ENCODE measurements at places on chromosomes 3 and 15.

- DNase-seq = no peak
Observed at GRCh38 chr15:87716422-87716821, 540.1 kb downstream of the NTRK3 start.

DNA sequence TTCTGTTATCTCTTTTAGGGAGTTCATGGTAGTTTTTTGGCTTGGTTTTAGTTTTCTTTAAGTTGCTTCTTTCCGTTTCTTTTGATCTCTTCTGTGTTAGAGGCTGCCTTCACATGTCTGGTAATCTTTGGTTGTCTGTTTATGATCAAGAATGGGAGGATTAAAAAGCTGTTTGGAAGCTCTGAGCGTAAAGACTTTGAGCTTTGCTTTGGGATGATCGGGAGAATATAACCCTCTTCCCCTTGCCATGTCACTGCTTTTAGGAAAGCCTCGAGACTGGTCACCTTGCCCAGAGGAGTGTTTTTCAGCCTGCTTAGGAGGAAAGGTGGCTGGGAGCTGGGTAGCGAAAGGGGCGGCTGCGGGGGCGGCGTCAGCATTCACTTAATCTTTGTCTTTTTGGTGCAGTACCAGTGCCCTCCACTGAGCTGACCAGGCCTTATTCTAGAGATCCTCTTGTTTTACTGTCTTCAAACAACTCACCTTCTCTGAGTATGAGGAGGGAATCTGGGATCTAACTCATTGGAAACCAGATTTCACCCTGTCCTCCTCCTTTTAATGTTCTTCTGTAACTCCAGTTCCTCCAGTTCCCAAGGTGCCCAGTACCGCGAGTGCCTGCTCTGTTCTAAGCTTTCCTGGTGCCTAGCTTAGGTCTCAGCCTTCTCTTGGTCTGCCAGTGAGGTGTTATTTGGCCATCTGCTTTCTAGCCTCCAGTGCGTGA, 15.5 kb downstream of the TATDN2 start:
- DNase-seq = peak; percentile 46

DNA sequence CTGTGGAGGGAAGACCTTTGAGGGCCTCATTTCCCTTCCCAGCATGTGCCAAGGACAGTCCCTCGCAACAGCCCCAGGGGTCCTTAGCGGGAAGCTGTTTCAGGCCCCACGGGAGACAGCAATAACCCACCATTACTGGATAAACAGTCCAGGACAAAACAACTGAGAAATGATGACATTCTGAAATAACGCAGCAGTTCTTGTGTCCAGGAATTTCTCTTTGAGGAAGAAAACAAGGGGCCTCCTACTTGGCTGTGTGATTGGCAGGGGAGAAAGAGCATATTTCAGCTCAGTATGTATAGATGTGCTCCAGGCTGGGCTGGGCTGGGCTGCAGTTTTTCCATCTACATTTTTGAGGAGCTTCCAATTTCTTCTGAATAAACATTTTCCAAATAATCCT, 82.2 kb upstream of the THBS1 start:
- DNase-seq = no peak

DNA sequence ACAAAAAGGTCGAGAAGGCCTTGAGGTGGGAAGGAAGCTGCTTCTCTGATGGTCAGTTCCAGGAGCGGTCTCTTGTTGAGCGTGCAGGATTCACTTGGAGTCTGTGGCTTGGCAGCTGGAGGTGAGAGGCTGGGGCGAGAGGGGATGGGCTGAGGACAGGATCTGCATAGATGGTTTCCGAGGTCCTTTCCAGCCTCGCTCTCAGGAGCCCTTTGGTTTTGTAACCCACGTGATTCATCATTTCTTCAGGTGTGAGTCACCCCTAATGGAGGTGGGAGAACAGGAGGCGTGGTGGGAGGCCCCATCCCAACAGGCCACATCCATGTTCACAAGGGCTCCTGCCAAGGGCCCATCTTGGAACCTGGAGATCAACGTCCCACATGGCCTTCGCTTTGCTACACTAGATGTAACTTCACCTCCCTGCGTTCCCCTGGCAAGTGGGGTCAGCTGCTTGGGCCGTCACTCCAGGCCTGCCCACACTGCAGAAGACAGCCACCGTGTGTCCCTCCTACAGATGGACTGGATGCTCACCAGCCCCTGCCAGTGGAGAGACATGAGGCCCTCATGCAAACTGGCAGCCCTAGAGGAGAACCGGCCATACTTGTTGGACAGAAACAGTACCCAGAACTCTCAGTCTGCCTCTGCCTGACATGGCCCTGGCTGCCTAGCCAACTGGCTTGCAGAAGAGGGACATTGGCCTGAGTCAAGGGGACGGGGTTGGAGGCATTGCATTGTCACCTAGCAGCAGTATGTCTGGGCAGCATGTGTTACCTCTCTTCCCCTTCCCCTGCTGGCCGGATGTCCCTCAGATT, 1.6 kb upstream of the PCSK6 start:
- DNase-seq = no peak

- no peak for DNase-seq
Observed at GRCh38 chr15:51444807-51445206, 103.4 kb downstream of the GLDN start.

DNA sequence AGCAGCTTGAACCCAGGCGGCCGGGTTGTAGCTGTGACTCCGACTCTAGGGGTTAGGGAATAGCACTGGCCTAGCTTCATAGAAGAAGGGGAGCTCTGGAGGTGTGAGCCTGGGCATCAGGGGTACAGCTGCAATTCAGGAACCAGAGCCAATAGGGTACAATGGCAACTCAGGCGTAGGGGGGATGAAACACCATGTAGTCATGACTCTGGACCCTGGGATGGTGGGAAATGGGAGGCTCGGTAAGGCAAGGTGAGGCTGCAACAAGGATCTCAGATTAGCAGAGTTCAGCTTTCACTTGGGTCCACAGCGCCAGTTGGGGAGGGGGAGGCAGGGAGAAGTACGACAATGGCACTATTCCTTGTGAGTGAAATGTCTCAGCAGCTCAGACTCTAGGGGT, 210.2 kb upstream of the LYSMD4 start:
- DNase-seq = no peak

DNA sequence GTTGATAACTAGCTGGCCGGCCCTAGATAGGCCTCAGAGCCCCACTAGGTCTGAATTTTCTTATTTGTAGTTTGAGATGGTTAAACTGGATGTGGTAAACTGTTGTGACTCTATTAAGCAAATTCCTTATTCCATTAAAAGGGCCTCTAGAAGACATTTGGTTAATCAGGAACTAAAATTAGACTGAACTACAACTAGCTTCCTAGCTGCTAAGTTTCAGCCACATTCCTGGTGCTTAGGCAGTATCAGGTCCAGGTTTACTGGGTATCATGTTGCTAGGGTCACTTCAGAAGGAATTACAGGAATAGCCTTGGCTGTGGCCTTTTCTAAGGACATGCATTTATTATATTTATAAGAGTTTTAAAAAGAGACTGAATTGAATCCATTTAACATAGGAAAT, 136.3 kb downstream of the PLD1 start:
- DNase-seq = no peak

GRCh38 chr3:125200731-125201139, 11.8 kb downstream of the SLC12A8 start:
- DNase-seq = no peak

GRCh38 chr3:66602691-66603090, 101.9 kb upstream of the LRIG1 start:
- DNase-seq = no peak

DNA sequence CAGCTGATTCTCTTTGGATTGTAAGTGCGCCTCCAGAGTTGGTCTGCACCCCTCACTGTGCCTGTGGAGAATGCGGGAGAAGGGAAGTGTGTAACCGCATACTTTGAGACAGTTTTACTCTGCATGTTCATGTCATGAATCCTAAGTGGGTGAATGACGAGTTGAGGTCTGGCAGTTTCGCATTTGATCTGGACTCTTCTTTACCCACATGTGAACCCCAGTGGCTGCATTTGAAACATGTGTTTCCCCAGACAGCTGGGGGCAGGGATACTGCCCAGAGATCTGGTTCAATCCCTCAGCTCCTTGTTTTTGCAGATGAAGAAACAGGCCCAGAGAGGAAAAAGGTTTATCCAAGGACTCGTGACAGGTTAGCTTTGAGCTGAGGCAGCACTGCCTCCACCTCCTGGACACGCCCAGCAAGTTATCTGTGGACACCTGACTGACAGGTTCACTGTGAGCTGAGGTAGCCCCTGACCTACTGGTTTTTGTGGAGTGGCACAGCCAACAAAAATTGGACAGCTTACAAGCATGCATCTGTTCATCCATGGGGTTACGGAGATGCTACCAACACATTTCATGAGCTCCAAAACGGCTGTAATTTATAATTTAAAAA, 207.3 kb downstream of the XXYLT1 start:
- DNase-seq = peak; percentile 3

DNA sequence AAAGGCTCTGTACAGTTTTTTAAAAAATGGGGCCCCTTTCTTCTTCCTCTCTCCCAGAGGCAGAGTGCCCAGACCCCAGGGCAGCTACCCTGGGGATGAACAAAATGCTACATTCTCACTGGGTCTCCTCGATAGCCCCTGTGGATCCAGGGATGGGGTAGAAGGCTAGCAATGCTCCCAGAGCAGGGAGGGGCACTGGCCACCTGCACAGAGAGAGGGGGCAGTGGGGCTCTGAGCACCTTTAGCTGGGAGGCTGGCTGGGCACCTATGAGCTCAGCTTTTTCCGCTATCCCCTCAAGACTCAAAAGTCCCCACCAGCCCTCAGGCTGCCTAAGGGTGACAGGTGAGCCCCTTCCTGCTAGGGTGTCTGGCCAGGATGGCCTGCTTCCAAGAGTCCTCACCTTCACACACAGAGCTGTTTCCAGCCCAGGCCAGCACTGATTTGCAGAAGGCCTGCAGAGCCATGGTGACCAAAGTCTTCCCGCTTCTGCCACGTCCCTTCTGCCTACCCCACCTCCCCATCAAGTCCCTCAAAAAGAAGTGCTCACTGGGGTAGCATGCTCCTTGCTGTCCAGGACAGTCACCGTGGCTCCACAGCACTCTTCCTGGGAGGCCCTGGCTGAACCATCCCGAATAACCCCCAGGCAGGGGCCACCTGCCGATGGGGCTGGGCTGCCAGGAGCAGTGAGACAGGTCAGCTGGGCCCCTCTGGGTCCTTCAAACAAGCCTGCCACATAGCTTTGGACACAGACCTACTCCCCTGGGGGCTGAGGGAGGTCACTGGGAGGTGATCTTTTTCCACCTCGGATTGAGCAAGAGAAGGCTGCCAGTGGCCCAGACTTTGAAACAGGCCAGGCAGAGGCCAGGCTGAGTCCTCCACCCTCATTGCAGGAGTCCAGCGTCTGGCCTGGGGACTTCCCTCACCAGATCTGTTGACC, 20.4 kb downstream of the BMF start:
- DNase-seq = no peak

GRCh38 chr15:74402873-74403587, 30.7 kb downstream of the SEMA7A start:
- no peak for DNase-seq
